ENCODE measurements at places on chromosomes 2 and 18. TPM values are rescaled to one million over a fixed set of nuclear protein-coding genes. Genes with fewer than 3 reads are reported as not detected.

The EFR3B gene
- 3.5 TPM for total RNA-seq

The SP140 gene
- total RNA-seq = 0.51 TPM

The ANKRD30BL gene
- not detected for total RNA-seq

The ABHD1 gene
- total RNA-seq = 2.4 TPM

The CENPA gene
- 11.7 TPM for total RNA-seq

The PROM2 gene
- 0.97 TPM for total RNA-seq

The MSTN gene
- total RNA-seq = not detected

The C2orf78 gene
- total RNA-seq = not detected

The AQP12A gene
- total RNA-seq = not detected

The ID2 gene
- 32.5 TPM for total RNA-seq

The GDF7 gene
- 0.52 TPM for total RNA-seq

The ALPP gene
- total RNA-seq = not detected

The HOXD12 gene
- total RNA-seq = not detected

The CDKL4 gene
- not detected for total RNA-seq

The LRP1B gene
- 0.08 TPM for total RNA-seq

The NT5DC4 gene
- not detected for total RNA-seq

The DCDC2C gene
- total RNA-seq = not detected

The ME2 gene
- 68.4 TPM for total RNA-seq

The SUMO1 gene
- 67.3 TPM for total RNA-seq

The KLHL14 gene
- not detected for total RNA-seq

The MOGAT1 gene
- 0.46 TPM for total RNA-seq

The CCDC178 gene
- total RNA-seq = 0.37 TPM

The MYCN gene
- total RNA-seq = 0.60 TPM

The CDK15 gene
- 0.09 TPM for total RNA-seq

The BBS5 gene
- total RNA-seq = 9.2 TPM

The SAG gene
- not detected for total RNA-seq

The TWIST2 gene
- total RNA-seq = 0.73 TPM

The ANKRD30B gene
- not detected for total RNA-seq

The ATP5F1A gene
- total RNA-seq = 1,917 TPM

The LTBP1 gene
- total RNA-seq = 164 TPM

The LYPD1 gene
- 0.35 TPM for total RNA-seq

The ARHGEF4 gene
- total RNA-seq = 5.7 TPM

The CCDC141 gene
- total RNA-seq = 200 TPM

The CRYBA2 gene
- not detected for total RNA-seq

The TMEM178A gene
- total RNA-seq = 2.7 TPM

The NUP35 gene
- 9.1 TPM for total RNA-seq

The STPG4 gene
- 0.44 TPM for total RNA-seq

The ARL5A gene
- 58.6 TPM for total RNA-seq

The VSNL1 gene
- total RNA-seq = 20.6 TPM

The ARHGAP15 gene
- 3.1 TPM for total RNA-seq

The CD8A gene
- total RNA-seq = 0.97 TPM

The RGPD6 gene
- 4.7 TPM for total RNA-seq

The ONECUT2 gene
- 0.05 TPM for total RNA-seq

The SERPINB11 gene
- not detected for total RNA-seq

The FEV gene
- not detected for total RNA-seq

The WDR12 gene
- 32.1 TPM for total RNA-seq

The IL36RN gene
- not detected for total RNA-seq

The CHRNG gene
- total RNA-seq = not detected

The GKN1 gene
- not detected for total RNA-seq
